Gastrocnemius medialis (tissue), 4 donors: ENCODE measurements at places on chromosomes 13 and 19. TPM values are rescaled to one million over a fixed set of nuclear protein-coding genes. Genes with fewer than 3 reads are reported as not detected.

DNA sequence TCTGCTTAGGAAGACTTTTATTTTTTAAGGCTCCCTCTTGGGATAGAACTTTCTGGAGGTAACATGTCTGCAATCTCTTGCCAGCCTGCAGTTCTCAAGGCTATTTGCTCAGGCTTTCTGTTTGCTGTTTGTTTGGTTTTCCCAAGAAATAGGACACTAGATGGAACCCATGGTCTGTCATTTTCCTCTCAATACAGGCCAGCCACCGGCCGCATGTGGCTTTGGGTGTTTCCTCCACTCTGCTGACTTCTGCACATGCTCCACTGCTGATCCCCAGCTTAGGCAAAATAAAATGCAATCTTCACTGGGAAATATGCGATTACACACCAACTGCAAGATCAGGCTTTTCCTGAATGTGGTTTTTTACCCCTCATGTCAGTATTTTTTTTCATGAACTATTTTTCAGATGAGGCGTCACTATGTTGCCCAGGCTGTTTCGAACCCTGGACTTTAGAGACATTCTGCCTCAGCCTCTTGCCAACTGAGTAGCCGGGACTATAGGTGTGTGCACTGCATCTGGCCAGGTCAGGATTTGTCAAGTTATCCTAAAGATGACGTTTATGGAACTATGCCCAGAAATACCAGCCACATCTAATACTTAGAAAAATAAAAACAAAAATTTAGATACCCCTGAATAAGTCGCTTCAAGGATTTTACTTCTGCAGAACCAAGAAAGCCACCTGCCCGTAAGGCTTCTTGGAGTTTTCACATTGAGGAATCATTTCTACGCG, 94.3 kb upstream of the PABPC3 start:
- DNase-seq = no peak

DNA sequence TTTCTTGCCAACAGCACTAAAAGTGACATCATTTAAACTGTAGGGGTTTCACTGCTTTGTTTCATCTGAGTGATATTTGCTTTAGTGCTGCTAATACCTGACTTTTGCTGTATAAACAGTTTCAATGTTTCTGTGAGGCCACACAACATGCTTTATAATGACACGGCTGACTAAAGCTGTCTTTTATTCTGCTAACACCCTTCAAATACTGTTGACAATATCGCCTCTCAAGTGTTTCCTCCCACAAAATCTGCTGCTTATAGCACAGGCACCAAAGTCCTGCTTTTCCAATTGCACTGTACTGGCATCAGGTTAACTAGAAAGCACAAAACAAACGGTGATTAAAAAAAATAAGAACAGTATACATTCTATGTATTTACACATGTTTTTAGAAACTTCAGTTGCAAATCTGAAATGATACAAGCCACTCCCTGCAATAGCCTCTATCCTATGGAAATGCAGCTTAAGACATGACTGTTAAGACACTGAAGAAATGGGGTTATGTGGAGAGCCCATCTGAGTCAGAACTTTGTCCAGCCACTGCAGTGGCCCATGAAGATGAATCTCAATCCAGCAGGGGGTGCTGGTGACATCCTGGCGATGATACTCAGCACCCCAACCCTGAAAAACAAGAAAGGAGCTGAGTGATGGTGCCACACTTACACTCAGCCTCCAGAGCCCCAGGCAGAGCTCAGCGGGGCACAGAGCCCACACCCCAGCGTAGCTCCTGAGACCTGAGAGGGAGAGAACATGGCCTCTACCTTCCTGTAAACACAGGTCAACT, 29.4 kb downstream of the RFXAP start:
- DNase-seq = no peak

DNA sequence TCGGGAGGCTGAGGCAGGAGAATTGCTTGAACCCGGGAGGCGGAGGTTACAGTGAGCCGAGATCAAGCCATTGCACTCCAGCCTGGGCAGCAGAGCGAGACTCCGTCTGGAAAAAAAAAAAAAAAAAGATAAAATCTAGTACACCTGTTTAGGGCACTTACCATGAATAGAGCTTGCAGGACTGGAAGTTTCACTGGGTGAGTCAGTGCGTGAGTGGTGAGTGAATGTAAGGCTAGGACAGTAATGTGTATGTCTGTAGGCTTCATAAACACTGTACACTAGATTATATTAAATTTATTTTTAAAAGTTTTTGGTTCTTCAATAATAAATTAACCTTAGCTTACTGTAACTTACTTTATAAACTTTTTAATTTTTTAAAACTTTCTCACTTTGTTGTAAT, 22.9 kb downstream of the PPP5C start:
- DNase-seq = no peak

Gene PSG4
- total RNA-seq = not detected

DNA sequence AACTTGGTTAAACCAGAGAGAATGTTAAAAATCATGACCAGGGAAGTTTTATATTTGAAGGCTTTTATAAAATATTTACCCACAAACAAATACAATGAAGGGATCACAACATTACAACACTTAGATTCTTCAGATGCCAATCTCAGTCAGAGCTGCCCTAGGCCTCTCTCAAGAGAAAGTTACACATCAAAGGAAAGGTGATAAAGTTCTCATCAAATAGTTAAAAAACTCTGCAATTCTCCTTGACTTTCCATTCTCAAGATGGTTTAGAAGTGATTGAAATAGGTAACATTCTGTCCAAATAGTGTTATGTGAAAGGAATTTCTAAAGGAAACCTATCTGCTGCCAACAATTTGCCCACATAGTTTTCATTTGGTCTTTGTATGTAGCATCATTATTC, 1115.2 kb upstream of the MIR17HG start:
- no peak for DNase-seq

DNA sequence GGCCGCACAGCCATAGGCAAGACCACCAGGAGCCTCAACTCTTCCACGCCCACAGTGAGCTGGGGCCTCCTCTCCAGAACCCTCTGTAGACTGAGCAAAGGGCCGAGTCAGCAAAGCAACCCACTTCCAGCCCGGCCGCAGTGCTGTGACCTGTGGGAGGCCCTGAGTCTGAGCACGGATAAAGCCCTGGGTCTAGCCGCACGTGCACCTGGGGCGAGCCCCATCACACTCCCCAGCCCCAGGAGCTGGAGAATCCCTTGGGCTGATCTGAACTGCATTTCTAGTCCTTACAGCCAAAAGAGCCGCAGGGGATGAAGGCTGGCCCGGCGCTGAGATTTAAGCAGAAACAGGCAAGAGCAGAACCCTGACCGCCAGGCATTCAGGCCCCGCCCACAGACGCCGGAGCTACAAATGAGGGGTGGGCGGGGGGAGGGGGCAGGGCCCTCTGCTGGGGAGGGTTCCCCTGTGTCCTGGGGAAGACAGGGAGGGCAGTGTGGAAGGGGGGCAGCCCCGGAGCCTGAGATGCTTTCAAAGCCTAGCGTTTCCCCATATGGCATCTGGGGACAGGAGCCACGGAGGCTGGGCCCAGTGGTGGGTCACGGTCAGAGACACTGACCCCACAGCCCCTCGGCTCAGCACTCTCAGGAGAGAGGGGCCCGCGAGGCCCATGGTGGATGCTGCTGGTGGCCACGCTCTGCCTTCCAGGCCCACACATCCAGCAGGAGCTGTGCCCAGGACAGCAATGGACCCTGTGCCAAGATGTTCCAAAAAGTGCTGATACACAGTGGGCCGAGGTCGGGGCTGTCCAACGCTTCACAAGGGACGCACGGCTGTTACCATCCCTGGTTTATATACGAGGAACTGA, 4.9 kb downstream of the TMEM259 start:
- no peak for DNase-seq

DNA sequence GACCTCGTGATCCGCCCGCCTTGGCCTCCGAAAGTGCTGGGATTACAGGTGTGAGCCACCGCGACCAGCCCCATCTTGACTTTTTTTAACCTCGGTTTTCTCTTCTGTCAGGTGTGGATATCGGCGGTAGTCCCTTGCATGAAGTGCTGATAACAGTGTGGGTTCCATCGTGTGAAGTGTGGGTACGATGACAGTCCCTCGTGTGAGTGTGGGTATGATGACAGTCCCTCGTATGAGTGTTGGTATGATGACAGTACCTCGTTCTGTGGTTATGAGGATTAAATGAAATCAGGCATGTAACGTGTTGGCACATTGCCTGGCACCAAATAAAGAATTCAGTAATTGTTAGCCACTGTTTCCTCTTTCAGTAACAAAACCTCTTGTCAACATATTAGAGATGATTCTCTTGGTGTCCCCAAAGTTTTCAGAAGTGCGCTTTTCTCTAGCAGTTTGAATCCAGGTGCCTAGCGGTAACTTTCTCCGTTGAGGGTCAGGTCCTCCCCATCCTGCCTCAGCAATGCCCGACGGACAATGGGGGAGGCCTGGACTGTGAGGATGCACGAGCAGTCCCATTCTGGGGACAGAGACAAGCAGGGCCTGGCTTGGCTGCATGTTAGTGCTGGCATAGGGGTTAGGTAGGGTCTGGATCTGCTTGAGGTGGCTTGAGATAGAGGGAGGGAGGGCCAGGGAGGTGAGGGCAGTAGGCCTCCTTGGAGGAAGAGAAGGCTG, 15.3 kb downstream of the GATAD2A start:
- no peak for DNase-seq

Gene PALM3
- total RNA-seq = not detected

Gene NCAN
- total RNA-seq = not detected

DNA sequence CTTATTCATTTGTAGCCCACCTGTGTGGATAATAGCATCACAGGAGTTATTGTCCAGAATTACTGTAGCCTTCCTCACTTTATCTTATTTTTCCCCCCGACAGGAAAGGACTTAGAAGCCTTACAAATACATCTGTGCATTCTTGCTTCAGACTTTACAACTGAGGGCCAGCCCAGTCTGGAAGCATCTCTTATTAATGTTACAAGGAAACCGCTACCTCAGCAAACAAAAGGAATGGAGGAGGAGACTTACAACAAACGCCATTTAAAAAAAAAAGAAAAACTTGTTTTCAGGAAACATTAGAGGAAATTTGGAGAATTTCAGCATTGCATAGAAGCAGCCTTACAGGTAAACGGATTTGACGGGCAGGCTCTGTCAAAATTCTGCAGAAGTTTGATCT, 45.2 kb downstream of the GARRE1 start:
- DNase-seq = no peak

GRCh38 chr13:78238911-78239310, 320.3 kb upstream of the EDNRB start:
- DNase-seq = no peak

Gene ENOX1
- 0.46 TPM for total RNA-seq

DNA sequence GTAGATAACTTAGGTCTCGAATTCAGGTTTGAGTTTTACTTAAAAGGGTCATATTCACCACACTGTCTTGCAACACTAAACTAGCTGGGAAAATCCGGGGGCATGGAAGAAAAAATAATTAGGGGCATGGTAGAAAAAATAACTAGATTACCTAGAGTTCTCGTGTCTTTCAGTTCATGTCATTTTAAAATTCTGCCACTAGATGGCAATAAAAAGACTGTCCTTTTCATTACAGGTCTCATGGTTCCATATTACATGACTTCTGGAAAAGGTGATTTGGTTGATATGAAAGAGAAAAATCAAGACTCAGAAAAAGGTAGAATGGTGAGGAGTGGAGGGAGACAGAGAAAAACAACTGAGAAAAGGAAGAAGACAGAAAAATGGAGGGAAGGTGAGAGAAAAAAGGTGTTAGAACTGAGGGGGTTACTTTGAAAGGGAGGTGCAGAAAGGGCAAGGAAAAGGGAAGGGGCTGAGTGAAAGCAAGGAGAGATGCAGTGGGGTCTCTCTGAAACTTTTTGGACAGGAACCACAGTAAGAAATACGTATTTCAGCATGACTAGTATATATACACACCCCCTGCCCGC, 299.0 kb downstream of the KLF12 start:
- no peak for DNase-seq

DNA sequence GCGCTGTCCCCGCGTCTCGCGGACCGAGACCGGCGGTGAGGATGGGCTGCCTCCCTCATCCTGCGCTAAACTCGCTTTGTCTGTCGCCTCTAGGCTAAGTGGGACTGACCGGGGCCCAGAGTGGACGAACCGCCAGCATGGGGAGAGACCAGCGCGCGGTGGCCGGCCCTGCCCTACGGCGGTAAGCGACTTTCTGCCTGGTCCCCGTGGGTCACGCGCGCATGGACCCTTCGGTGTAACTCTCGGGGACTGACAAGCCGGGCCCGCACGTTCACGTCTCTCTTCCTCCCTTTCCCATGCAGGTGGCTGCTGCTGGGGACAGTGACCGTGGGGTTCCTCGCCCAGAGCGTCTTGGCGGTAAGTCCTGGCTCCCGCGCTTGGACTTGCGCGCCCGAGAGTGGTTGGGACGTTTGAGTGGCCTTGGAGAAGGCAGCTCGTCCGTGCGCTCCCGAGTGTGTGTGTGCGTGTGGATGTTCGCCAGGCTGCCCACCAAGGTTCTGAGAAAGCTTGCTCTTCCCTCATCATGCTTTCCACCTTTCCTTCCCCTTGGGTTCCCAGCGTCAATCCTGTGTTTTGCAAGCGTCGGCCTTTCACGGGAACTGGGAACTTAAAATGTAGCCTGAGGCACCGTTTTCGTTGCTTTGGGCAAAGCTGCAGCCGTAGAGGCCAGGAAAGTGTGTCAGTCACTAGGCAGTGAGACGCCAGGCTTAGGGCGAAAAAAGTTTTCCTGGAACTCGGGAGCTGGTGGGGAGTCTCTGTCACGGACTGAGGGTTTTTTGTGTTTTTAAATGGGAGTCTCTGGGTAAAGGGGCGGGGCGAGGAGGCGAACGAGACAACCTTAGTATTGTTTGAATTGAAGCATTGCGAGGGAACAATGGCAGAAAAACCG, 927 bp downstream of the COL4A2 start:
- DNase-seq = no peak
